ENCODE measurements at places on chromosomes 12 and 14.

- no peak for DNase-seq
Observed at GRCh38 chr14:95146079-95146771, 11.1 kb downstream of the DICER1 start.

- no peak for DNase-seq
Observed at GRCh38 chr14:61934385-61934784, 172.2 kb downstream of the SNAPC1 start.

- DNase-seq, result no peak
Observed at GRCh38 chr14:26330982-26331381, 266.9 kb downstream of the NOVA1 start.

- DNase-seq, result no peak
Observed at GRCh38 chr12:6957151-6957701, 6.1 kb downstream of the PTPN6 start.

DNA sequence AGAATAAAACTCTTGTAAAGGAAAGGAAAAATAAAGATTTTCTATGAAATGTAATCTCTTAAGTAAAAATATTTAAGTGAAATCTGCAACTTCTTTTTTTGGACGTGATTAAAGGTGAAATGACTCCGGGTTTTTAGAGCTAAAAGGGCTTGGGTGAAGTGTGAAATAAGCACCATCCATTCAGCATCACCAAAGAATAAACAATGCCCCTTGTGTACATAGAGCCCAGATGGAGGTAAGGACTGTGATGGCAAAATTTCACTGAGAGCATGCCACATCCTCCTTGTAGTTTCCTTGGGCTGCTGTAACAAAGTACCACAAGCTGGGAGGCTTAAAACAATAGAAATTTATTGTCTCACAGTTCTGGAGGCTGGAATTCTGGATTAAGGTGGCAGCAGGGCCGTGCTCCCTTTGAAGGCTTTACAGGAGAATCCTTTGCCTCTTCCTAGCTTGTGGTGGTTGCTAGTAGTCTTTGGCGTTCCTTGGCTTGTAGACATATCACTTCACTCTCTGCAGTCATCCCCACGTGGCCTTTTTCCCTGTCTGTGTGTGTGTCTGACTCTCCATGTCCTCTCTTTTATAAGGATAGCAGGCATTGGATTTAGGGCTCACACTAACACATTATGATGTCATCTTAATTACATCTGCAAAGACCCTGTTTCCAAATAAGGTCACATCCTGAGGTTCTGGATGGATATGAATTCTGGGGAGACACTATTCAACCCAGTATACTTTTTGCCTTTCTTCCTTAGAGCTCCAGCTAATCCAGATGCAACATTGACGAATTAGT lies 24.2 kb downstream of the ZNF664 start:
- no peak for DNase-seq

DNA sequence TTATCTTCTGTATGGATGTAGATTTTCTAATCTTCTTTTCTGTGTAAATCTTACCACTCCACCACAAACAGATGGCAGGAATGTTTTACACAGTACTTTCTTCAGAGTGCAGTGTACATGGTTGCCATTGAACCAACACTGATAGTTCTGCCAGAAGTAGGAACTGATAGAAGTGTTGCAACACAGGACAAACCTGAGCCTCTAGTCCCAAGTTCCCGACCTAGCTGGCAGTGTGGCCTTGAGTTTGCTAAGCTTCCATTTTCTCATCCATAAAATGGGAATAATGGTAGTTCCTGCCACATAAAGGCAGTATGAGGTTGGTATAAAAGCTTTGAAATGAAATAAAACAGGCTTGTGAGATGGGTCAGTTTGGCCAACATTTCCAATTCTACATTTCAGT lies 50.8 kb upstream of the SAV1 start:
- no peak for DNase-seq

DNA sequence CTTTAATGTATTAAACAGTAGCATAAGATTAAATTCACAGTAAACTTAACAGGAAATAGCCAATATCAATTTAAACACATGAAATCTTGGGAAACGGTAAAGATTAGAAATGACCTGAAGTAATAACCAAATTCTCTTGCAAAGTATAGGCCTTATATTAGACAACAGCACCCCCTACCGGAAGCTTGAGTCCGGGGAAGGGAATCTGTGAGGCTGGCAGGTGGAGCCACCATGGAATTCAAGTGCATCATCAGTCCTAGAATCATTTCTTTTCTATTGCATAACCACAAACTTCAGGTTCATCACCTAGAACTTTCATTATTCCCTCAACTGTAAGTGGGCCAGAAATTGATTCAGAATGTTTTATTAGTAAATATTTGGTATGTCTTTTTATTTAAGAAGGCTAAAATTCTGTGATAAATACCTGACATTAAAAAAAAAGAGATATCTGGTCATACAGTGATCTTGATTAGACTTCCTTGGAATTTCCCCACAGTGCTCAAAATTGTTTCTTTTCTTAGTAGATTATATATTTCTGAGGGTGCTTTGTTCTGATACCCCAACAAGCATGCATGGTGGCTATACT lies 48.6 kb downstream of the AP5M1 start:
- DNase-seq, result peak; percentile 82

DNA sequence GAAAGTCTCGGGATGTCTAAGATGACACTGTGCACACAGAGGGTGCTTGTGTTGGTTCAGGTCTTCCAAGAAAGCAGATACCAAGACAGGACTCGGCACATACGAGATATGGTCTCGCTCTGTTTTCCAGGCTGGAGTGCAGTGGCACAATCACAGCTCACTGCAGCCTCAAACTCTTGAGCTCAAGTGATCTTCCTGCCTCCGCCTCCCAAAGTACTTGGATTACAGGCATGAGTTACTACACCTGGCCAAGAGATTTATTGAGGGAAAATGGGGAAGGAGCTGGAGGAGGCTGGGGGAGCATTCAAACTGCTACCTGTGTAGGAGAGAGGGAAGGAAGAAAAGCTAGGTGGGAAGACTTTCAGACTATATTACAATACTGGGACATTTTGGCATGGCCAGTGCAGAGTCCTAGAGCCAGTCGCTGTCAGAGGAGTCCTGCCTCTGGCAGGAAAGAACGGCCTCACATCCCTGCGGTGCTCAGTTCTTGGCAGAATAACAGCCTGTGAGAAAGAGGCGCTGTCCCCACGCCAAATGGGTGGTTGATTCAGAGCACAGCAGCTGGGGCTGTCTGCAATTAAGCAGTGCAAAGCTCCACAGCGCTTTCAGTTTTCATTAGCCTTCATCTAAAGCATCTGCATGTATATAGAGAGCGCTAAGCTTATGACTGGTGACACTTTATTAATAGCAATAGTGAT lies 18.3 kb downstream of the SLC17A8 start:
- DNase-seq, result no peak

DNA sequence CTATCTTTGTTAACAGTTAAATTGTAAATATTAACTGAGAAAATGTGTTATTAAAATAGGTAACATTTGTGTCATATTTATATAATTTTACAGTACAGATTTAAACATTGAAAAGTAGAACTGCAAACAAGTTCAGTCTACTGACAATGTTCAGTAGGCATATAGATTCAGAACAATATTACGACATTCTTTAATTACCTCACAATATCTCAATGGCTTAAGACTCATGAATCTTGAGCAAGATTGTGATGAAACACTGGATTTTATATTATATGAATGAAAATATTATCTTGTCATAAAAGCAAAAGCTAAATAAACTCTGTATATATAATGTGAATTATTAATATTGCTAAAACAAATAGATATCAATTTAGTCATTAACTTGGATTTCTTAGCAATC lies 194.9 kb downstream of the ADAMTS20 start:
- no peak for DNase-seq

- DNase-seq, result no peak
Observed at GRCh38 chr14:88682495-88683114, 110.1 kb downstream of the EML5 start.

Data from hematopoietic multipotent progenitor cell treated with erythropoietin and hydrocortisone succinate and interleukin-3 and kit ligand, for 8 days (in vitro differentiated cells).